WTC11 (cell line): ENCODE measurements at places on chromosomes 16 and 17. TPM values are rescaled to one million over a fixed set of nuclear protein-coding genes. Genes with fewer than 3 reads are reported as not detected.
A peak's percentile ranks its signal among the peaks of the same experiment; 100 is the strongest.

Gene CLDN9
- total RNA-seq: 0.87 to 1.1 TPM (median 0.92 TPM) in 3 replicates

Gene KRTAP4-5
- not detected in 3 replicates for total RNA-seq

Gene HOXB4
- 0.04 TPM in 1 of 3 replicates, not detected in the others for total RNA-seq

Gene BRIP1
- total RNA-seq: 13.8 to 17.6 TPM (median 16.0 TPM) in 3 replicates

Gene LPO
- total RNA-seq: 0.20 to 0.50 TPM (median 0.23 TPM) in 3 replicates

Gene NATD1
- 10.1 to 11.2 TPM (median 11.1 TPM) in 3 replicates for total RNA-seq

Gene ADAD2
- total RNA-seq: 0.71 to 1.6 TPM (median 1.4 TPM) in 3 replicates

Gene WNK4
- total RNA-seq: 1.4 to 1.7 TPM (median 1.5 TPM) in 3 replicates

- no peak for DNase-seq
These were observed 249.6 kb downstream of the ENGASE start for GRCh38 chr17:79324194-79324593.

DNA sequence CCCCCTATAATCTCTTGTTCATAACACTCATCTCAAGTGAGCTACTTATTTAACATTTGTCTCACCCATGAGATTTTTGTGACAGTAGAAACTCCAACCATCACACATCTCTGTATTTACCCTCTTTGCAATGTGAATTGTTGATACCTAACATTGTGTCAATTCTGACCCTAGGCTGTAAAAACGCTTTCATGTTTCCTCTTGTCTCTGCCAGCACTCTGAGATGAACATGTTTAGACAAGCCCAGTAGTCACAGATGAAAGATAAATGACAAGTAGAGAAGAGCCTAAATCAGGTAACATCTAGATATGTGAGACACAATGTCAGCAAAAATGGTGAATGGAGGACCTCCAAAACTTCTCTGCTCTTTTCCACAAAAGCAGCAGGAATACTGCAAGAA lies 1254.5 kb upstream of the GOT2 start:
- no peak for DNase-seq

- peak; percentile 3 for DNase-seq
These were observed 53.5 kb downstream of the TNFRSF13B start for GRCh38 chr17:16918443-16918842.

DNA sequence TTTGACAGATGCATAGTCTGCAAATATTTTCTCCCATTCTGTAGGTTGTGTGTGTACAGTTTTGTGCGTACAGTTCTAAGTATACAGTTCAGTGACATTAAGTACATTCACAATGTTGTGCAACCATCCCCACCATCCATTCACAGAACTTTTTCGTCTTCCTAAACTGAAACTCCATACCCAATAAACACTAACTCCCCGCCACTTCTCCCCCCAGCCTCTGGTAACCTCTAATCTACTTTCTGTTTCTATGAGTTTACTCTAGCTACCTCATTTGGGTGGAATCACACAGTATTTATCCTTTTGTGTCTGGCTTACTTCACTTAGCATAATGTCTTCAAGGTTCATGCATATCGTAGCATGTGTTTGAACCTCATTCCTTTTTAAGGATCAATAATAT lies 14.3 kb downstream of the PIK3R5 start:
- no peak for DNase-seq

GRCh38 chr17:9944704-9945103 lies 39.6 kb upstream of the RCVRN start:
- DNase-seq: no peak

- DNase-seq: no peak
These were observed 16.4 kb upstream of the HERPUD1 start for GRCh38 chr16:56915336-56916119.

GRCh38 chr16:55809851-55810250 lies 23.0 kb downstream of the CES1 start:
- DNase-seq: no peak

- no peak for DNase-seq
These were observed 8.4 kb downstream of the DBNDD1 start for GRCh38 chr16:90010676-90011507.

GRCh38 chr16:24834459-24835335 lies 11.1 kb upstream of the SLC5A11 start:
- peak; percentile 52 for DNase-seq

DNA sequence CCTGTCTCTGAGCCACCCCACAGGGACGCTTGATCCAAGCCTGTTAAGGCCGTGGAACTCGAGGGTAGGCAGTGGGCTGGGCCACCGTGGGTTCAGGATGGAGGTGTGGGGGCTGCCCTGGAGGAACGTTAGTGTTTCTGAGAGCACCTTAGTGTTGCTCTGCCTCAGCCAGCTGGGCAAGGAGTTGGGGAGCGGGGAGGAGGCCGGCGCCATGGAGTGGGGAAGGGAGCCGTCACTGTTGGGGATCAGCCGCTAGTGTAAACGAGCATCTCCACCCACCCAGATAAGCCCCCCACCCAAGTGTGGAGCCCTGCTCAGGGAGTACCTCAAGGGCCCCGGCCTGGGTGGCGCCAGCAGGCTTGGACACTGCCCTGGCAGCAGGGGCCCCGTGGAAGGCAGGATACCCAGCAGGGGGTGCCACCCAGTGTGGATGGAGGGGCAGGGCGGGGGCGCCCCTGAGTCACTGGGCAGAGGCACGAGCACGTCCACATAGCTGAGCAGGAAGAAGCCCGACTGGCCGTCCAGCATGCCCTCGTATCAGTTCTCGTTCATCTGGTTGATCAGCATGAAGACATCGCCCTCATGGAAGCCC lies 98.6 kb downstream of the KPNA2 start:
- DNase-seq: no peak

- no peak for DNase-seq
These were observed 15.6 kb downstream of the MAP2K3 start for GRCh38 chr17:21299981-21300600.

- peak; percentile 96 for DNase-seq
These were observed 22.7 kb downstream of the TMEM235 start for GRCh38 chr17:78253946-78254672.

- no peak for DNase-seq
These were observed 1.2 kb upstream of the NR1D1 start for GRCh38 chr17:40101367-40102210.
